NCI-H1048 (cell line): ENCODE measurements at places on chromosomes 7 and 10.

- DNase-seq = no peak
These were observed 99.9 kb downstream of the TRIL start for GRCh38 chr7:28858206-28858605.

- DNase-seq = no peak
These were observed 16.8 kb upstream of the CRTAC1 start for GRCh38 chr10:98047009-98047741.

GRCh38 chr7:87000344-87000743 is 59.1 kb downstream of the ELAPOR2 start:
- no peak for DNase-seq

DNA sequence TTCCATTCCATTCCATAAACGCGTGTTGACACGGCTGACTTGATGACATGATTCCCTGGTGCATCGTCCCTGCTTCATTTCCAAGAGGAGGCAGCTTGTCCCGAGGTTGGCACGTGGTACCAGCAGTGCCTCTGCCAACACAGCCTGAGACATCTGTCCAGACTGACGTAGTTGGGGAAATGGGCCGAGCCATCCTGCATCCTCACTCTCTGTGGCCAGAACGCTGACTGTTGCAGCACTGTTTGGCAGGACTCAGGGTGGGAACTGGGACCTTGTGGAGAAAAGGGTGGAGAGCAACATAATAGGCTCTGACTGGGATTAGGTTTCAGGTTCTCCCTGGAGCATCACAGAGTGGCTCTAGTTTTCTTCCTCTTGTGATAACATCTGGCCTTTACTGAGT is 118.6 kb upstream of the BTBD16 start:
- no peak for DNase-seq

- DNase-seq = no peak
These were observed 79.3 kb downstream of the INSYN2A start for GRCh38 chr10:127117125-127117524.

GRCh38 chr10:51421853-51422252 is 277.5 kb downstream of the CSTF2T start:
- DNase-seq = no peak

- DNase-seq = no peak
These were observed 181.2 kb downstream of the TWIST1 start for GRCh38 chr7:18936265-18936664.

- DNase-seq = no peak
These were observed 30.3 kb downstream of the BCAP29 start for GRCh38 chr7:107610323-107610722.

DNA sequence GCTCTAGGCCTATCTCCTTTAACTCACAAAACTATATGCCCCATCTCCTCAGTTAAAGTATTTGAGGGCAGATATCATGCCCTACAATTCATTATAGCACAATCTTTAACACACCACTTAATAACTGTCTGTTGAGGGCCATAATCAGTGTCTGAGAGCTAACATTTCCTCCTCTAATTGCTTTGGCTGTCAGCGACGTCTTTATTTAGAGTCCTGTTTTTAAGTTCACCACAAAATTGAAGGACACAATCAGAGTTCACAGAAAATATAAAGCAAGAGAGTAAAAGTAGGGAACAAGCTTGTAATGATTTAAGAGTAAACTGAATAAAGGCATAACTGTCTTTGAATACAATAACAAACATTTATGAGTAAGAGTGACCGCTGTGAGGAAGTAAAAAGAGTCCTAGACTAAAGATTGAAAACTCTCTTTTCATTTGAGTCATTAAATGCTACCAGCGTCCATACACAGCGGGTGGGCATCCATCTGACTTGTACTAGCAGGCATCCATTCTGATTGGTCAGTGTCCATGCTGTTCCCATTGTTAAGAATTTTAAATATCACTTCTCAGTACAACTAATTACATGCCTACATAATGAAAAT is 38.4 kb upstream of the ABCB4 start:
- no peak for DNase-seq

DNA sequence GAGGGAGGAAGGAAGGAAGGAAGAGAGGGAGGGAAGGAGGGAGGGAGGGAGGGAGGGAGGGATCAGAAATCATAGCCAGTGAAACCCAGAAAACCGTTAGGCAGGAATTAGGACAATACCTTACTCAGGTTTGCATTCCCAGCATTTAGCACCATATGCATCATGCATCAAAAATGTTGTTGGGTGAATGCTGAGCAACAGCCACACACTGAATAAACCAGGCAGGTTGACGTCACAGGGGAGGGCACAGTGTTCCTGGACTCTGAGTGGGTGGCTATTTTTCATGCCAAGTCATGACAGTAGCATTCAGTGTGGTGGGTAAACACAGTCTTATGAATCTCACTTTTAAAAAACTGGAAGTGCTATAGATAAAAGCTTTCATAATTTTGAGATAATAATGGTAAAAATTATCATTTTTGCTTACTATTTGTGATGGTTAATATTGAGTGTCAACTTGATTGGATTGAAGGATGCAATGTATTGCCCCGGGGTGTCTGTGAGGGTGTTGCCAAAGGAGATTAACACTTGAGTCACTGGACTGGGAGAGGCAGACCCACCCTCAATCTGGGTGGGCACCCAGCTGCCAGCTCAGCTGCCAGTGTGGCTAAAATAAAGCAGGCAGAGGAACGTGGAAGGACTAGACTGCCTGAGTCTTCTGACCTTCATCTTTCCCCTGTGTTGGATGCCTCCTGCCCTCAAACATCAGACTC is 199.1 kb upstream of the PRKCQ start:
- no peak for DNase-seq

GRCh38 chr10:35160743-35161142 is 34.1 kb downstream of the CREM start:
- no peak for DNase-seq

- no peak for DNase-seq
These were observed 89.9 kb downstream of the JMJD1C start for GRCh38 chr10:63375859-63376258.

- no peak for DNase-seq
These were observed 482.1 kb downstream of the DNAJB6 start for GRCh38 chr7:157818701-157819454.

- DNase-seq = no peak
These were observed 117.2 kb downstream of the ANLN start for GRCh38 chr7:36506820-36507219.

- no peak for DNase-seq
These were observed 19.7 kb downstream of the UBE3C start for GRCh38 chr7:157158400-157158799.

GRCh38 chr7:31253532-31253931 is 87.0 kb downstream of the NEUROD6 start:
- no peak for DNase-seq

DNA sequence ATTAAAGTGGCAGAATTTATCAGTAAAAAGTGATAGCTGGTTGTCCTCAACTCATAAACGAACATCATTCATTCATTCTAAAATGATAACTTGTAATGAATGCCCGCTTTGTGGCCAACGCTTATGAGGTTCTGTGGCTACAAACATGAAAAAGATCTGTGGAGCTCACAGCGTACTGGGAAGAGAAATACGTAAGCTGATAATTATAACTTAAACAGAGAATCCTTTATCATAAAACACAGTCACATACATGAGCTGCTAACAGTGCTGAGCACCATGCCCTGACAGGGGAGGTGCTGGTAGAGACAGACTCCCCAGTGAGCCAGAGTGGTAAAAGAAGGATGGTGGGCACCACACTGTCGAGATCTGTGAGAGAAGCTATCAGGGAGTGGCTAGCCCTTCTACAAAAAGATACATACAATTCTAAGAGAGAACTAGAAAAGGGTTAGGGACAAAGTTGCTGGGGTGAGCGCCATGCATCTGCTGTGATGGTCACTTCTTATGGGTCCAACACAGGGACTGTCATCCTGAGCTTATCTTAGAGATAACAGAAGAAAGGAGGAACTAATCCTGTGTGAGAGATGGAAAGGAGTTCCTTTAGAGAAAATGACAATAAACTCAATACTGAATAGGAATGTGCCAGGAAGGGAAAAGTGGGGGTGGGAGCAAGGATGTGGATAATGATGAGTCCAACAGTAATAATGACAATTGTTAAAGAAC is 106.7 kb downstream of the USP6NL start:
- no peak for DNase-seq

DNA sequence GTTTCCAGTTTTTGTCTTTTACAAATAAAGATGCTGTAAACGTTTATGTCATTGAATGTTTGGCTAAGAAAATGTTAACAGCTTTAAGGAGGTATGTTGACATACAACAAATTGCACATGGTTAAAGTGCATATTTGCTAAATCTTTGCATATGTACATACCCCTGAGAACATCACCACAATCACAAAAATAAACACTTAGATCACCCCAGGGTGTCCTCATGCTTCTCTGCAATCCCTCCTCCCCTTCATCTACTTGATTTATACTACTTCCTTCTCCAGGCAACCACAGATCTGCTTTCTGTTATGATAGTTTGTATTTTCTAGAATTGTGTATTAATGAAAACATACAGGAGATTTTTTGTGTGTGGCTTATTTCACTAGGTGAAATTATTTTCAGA is 209.5 kb downstream of the GLRX3 start:
- DNase-seq = no peak

- no peak for DNase-seq
These were observed 171.8 kb downstream of the NEURL1 start for GRCh38 chr10:103665162-103665889.

DNA sequence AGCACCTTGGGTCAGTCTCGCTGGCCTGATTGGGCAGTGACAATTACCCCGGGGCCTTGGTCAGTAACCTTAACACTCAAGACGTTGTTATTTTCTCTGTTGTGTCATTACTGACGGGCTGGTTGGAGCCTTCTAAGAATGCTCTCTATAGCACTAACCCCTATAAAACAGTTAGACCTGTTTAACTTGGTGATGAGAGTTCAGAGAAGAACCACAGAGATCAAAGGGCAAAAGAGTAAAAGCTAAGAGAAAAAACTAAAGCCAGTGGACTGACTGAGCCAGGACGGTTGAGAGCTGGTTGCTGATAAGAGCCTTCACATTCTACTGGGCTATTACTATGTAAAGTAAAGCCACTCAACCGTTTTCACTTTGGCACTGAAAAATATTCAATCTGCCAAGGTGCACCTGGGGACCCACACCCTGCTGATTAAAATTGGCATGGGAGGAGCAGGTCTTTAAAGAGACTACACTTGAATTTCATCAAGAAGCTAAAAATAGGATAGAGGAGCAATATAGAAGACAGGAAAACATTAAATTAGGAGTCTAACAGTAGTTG is 13.6 kb upstream of the ITGB1 start:
- no peak for DNase-seq

DNA sequence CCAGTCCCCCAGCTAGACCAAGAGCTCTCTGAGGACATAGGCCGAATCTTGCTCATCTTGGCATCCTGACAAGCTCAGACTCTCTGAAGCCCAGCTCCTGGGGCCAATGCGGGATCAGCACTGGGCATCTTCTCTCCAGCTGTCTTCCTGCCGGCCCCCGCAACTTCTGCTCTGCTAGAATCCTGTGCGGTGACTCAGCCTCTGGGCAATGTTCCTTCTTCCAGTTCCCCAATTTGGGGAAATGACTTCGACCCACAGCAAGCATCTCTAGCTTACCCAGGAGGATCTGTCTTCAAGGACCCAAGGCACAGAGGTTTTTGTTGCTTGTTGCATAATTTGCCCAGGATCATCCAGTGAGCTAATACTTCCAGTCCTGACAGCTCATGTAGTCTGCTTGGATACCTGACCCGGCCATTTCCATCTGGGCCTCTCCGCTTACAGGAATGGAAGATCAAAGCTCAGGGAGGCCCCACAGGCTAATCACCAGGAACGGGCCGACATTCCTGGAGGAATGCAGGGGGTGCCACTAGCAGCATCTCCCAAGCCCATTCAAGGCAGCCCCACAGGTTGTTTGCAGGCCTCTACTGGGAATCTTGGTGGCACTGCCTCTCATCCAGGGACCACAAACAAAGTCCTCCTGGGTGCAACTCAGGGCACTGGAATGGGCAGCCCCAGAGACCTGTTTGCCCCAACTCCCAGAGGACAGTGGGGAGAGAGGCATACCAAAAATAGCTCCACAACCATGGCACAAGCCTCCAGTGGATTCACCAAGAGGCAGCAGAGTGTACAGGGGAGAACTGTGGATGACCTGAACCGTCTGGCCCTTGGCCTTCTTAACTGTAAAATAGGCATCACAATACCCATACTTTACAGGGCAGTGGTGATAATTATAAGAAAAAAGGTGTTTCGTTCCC is 151.9 kb downstream of the NEURL1 start:
- no peak for DNase-seq

DNA sequence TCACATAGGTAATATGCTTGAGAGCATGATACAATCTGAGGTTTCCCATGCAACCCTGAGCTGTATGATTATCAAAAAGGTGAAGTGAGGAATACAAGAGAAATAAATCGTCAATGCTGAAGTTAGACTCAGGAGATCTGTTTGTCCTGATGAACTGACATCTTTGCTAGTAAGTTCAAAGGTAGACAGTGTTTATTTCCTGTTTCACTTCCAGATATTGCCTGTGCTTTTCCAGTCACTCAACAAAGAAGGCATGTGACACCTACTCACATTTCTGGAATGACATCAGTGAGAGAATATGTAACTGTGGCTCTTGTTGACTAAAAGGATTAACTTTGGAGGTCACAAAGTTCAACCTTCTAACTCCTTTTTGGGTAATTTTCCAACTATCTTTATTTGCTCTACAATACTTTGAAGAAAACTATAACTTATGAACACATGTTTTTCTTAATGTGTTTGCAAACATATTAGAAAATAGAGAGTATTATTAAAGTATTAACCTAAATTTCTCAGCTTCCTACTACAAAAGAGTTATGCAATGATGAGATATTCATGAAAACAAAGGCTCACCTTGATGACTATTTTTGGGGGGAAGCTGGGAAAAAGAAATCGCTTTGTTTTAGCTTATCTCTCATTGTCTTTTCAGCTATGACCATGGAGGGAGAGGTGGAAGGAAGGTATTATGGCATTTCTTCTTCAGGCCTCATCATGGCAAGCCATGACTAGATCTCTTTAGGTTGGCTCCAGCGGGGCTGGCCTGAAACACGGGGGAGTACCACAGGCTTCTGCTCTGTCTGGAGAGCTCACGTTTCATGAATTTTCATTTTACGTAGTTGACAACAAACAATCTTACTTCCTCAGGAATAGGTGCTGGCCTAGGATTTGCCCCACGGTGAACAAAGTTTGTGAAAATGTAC is 214.7 kb upstream of the SLC26A5 start:
- DNase-seq = peak; percentile 14

- DNase-seq = no peak
These were observed 235.3 kb downstream of the PHF14 start for GRCh38 chr7:11208883-11209465.

GRCh38 chr10:88270871-88271713 is 312.0 kb downstream of the RNLS start:
- DNase-seq = no peak
